Activated naive CD8-positive, alpha-beta T cell treated with anti-CD3 and anti-CD28 coated beads, Interleukin-2, amount 10 ng/mL, durations not matched to agents 7 days and 5 days (primary cell): ENCODE measurements at places on chromosomes 4 and X. TPM values are rescaled to one million over a fixed set of nuclear protein-coding genes. Genes with fewer than 3 reads are reported as not detected.
A peak's percentile ranks its signal among the peaks of the same experiment; 100 is the strongest.

DNA sequence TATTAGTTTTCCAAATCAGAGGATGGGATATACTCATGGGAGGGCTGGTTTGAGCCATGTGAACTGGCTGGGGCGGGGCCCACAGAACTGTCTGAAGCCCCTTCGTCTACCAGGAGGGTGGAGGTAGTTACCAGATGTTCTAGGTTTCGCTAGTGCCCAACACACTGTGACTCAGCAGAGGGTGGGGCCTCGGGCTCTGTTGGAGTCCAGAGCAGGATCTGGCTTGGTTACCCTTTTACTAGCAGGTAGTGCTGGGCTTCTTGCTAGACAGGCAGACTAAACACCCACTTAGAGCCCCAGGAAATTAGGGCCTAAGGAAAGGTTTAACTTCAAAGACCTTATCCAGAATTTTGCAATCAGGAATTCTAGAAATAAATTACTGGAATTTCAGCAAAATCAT is 56.2 kb upstream of the CHRDL1 start:
- H3K4me3 ChIP-seq, result no peak overlapping the region
- no peaks in the 10 kb centered on the region for H3K27me3 ChIP-seq
- no peak for DNase-seq
- H3K4me1 ChIP-seq, result peaks cover 1% of the 10 kb centered on the region
- H3K27ac ChIP-seq, result no peak overlapping the region

GRCh38 chr4:150493851-150494250 is 88.1 kb upstream of the MAB21L2 start:
- H3K4me1 ChIP-seq, result peaks cover 1% of the 10 kb centered on the region
- no peak overlapping the region for H3K4me3 ChIP-seq
- H3K27me3 ChIP-seq, result no peaks in the 10 kb centered on the region

- peaks cover 8% of the 10 kb centered on the region for H3K27me3 ChIP-seq
- H3K36me3 ChIP-seq, result peaks cover 3% of the 10 kb centered on the region
- H3K27ac ChIP-seq, result peak within 1 kb of the TSS; percentile 90
- peak within 1 kb of the TSS; percentile 94 for H3K4me3 ChIP-seq
Observed at GRCh38 chr4:110198435-110199416, at the start of gene ELOVL6. TSS of gene ELOVL6 (minus strand) at chr4:110198615. CDS start at chr4:110198335, 280 bp downstream.

The ADH6 gene
- total RNA-seq, result not detected

- DNase-seq, result no peak
- H3K27ac ChIP-seq, result no peak overlapping the region
- no peaks in the 10 kb centered on the region for H3K27me3 ChIP-seq
- no peak overlapping the region for H3K4me3 ChIP-seq
- no peaks in the 10 kb centered on the region for H3K4me1 ChIP-seq
Observed at GRCh38 chr4:28350485-28350884, 1489.8 kb downstream of the STIM2 start.

DNA sequence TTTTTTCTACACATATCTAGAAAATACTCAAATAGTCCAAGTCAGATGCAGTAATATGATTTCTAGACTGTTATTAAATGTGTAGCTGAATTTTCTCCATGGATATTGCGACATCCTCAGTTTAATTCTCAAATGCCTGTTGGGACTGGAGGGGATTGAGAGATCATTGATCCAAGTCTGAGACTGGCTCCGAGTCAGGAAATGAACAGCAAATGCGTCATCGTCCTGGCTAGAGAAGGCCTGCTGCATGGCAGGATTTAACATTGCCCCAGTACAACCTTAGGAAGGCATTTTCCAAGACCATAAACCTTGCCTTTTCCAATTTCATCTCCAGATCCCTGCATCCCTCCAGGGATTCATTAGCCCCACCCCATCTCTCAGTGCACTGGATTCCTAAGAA is 56.6 kb upstream of the SLC6A14 start:
- no peak overlapping the region for H3K4me3 ChIP-seq
- no peak for DNase-seq
- H3K27ac ChIP-seq, result no peak overlapping the region
- no peaks in the 10 kb centered on the region for H3K27me3 ChIP-seq
